ENCODE measurements at places on chromosomes 5 and 9. TPM values are rescaled to one million over a fixed set of nuclear protein-coding genes. Genes with fewer than 3 reads are reported as not detected.

DNA sequence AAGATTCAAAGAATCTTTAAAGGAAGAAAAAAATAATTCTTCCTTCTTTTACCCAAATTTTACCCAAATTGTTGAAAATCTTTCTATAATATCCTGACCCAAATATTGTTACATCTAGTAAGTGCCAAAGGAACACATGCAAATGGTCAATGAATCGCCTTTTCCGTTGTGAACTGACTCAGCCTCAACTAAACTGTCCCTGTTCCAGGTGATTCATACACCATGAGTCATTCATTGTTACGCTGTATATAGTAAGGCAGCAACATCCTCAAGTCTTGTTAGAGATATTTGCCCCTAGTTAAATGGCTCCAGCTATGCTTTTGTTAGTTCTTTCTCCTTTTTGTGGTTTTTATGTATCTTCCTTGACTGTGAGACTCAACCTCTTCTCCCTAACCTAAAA is 9.7 kb downstream of the PTGER4 start:
- H3K27me3 ChIP-seq = no peaks in the 10 kb centered on the region
- H3K4me1 ChIP-seq = peaks cover 18% of the 10 kb centered on the region
- H3K27ac ChIP-seq = no peak overlapping the region
- no peak overlapping the region for H3K4me3 ChIP-seq
- no peak for DNase-seq

- no peaks in the 10 kb centered on the region for H3K36me3 ChIP-seq
- DNase-seq = no peak
- peaks cover 92% of the 10 kb centered on the region for H3K27me3 ChIP-seq
- H3K4me1 ChIP-seq = peaks cover 17% of the 10 kb centered on the region
- peak overlapping the region; percentile 56 for H3K4me3 ChIP-seq
These were observed 90.0 kb downstream of the ANXA2R start for GRCh38 chr5:42950116-42950455.

GRCh38 chr5:55445791-55446190 is 89.0 kb downstream of the PLPP1 start:
- no peak overlapping the region for H3K4me3 ChIP-seq
- no peaks in the 10 kb centered on the region for H3K27me3 ChIP-seq
- peaks cover 6% of the 10 kb centered on the region for H3K36me3 ChIP-seq
- peaks cover 3% of the 10 kb centered on the region for H3K4me1 ChIP-seq
- DNase-seq = no peak

GRCh38 chr5:13378091-13378490 is 566.4 kb downstream of the DNAH5 start:
- H3K27me3 ChIP-seq = no peaks in the 10 kb centered on the region
- H3K4me1 ChIP-seq = no peaks in the 10 kb centered on the region
- no peak overlapping the region for H3K27ac ChIP-seq

DNA sequence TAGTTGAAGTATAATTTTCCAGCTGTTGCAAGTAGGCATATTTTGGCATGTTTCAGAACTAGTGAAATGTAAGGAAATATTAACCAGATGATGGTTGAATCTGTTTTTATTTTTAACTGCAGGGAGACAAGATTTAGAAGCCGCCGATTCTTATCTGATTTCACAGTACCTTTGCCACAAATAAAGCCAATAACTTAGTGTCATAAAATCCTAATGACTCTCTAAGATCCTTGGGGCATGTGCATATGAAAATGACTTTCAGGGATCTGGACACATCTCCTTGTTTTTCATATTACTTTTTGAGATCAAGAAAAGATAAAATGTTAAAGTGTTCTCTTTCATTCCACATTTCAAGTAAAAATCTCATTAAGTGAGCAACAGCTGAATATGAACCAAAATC is 125.8 kb upstream of the CNTLN start:
- H3K27ac ChIP-seq = no peak overlapping the region
- H3K4me3 ChIP-seq = no peak overlapping the region
- H3K27me3 ChIP-seq = no peaks in the 10 kb centered on the region
- H3K36me3 ChIP-seq = no peaks in the 10 kb centered on the region
- H3K4me1 ChIP-seq = no peaks in the 10 kb centered on the region

- H3K27me3 ChIP-seq = peaks cover 57% of the 10 kb centered on the region
- no peak overlapping the region for H3K4me3 ChIP-seq
- DNase-seq = no peak
- H3K4me1 ChIP-seq = peaks cover 15% of the 10 kb centered on the region
- no peak overlapping the region for H3K27ac ChIP-seq
These were observed 4.7 kb downstream of the NTNG2 start for GRCh38 chr9:132166599-132166998.

The SLCO4C1 gene
- total RNA-seq = 36.9 TPM

GRCh38 chr5:58670582-58670981 is 87.7 kb downstream of the RAB3C start:
- no peaks in the 10 kb centered on the region for H3K27me3 ChIP-seq
- H3K27ac ChIP-seq = no peak overlapping the region
- H3K4me1 ChIP-seq = no peaks in the 10 kb centered on the region
- no peaks in the 10 kb centered on the region for H3K36me3 ChIP-seq
- no peak overlapping the region for H3K4me3 ChIP-seq
- DNase-seq = no peak

DNA sequence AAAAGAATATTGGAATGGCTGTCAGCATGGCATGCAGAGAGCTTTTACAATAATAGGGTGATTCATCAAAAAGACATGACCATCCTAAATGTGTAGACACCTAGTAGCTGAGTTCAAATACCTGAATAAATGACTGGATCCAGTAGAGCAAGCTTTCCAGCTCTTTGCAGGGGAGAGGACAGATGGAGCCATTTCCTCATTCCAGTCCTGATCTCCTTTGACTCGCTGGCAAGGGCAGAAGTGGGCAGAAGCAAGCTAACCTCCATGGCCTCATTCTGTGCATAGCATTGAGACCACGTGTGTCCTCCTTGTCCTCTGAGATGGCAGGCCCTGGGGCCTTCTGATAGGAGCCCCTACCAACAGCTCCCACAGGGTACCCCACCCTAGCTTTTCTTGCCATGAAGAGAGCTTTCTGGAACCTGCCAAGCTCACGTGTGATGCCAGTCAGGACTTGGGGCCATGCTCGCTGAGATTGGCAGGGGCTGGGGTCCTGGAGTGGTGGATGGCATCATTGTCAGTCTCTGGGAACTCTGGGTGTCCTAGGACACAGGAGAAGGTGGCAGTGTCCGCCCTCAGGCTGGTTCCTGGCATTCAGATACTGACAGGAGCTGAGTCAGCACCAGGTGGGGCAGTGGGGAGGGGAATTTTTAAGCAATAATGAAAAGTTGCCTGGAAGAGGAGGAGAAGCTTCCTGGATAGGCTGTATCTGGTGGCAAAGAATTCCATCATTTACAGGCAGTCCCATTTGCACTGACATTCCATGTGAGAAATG is 33.6 kb downstream of the WWC1 start:
- no peaks in the 10 kb centered on the region for H3K27me3 ChIP-seq
- no peaks in the 10 kb centered on the region for H3K36me3 ChIP-seq
- DNase-seq = no peak
- no peak overlapping the region for H3K27ac ChIP-seq
- peaks cover 27% of the 10 kb centered on the region for H3K4me1 ChIP-seq
- H3K4me3 ChIP-seq = no peak overlapping the region

DNA sequence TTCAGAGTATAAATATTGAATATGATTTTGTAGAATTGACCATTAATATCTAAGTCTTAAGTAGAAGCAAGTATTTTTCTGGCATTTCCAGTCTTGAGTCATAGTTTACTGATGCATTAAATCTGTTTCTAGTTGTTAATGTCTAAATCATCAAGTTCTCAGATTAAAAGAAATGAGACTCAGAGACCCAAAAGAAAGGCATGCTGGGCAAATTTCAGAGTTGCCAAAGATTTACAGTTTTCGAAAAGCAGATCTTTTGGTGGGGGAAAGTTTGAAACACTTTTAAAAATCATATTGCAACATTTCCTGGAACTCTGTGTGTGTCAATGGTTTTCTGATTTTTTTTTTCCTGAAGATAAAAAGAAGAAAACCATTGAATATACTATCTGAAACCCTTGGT is 60.9 kb downstream of the ANKRD55 start:
- H3K27me3 ChIP-seq = no peaks in the 10 kb centered on the region
- peaks cover 43% of the 10 kb centered on the region for H3K4me1 ChIP-seq
- no peaks in the 10 kb centered on the region for H3K36me3 ChIP-seq

All from upper lobe of right lung (tissue), 1 donor.